ENCODE measurements at places on chromosomes 4 and X. TPM values are rescaled to one million over a fixed set of nuclear protein-coding genes. Genes with fewer than 3 reads are reported as not detected.

The GDPD2 gene
- total RNA-seq, result 6.1 TPM

The RBMXL3 gene
- total RNA-seq, result not detected

DNA sequence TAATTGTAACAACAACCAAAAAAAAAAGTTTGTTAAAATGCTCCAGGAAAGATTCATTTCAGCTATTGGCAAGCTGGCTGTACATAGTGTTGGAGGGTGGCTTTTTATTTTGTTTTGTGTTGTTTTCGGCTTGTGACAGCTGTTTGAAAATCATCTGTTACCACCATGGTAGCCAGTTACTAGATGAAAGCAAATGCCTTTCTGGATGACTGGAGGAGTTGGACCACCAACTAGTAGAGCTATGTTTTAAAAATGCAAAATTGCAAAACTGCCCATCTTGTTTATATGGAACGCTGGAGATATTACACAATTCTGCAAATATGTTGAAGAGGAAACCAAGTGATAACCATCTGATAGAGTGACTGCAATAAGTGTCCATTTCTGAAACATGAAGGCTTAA, 53.2 kb upstream of the TNIP3 start:
- DNase-seq, result no peak

GRCh38 chrX:100819534-100819836, 706 bp upstream of the CSTF2 start:
- no peak for DNase-seq

- no peak for DNase-seq
These were observed 346.3 kb downstream of the FBXW7 start for GRCh38 chr4:152189451-152190179.

DNA sequence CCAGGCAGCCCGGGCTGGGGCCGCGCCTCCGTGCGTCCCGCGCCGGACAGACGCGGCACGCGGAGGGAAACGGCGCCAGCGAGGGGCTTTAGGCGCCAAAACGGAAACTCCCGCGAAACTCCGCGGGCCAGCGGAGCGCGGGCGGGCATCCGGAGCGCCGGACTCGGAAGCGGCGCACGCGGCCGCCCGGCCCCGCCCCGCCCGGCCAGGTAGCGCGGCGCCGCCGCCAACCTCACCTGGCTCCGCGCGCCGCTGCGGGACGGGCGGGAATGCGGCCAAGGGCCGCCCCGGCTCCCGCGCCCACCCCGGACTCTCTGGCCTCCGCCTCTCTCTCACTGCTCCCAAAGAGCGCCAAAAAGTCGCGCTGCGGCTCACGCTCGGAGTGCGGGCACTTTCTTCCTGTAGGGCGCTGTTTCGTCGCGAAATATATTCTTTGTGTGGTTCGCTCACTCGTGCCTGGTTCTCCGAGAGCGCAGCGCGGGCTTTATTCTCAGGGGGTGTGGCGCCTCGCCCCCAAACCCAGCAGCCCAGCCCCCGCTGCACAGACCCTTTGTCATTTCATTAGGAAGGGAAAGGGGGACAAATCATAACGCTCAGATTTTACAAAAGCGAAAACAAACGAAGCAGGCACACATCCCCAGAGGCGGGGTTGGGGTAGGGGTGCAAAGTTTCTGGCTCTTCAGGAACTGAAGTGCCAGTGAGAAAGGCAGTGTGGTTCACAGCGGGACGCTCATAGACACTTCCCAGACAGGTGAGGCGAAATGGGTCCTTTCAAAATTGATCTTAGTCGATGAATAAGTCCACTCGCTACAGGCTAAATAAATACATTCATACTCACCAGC, 961 bp upstream of the MBNL3 start:
- no peak for DNase-seq
